ENCODE measurements at places on chromosomes 2 and 18.

DNA sequence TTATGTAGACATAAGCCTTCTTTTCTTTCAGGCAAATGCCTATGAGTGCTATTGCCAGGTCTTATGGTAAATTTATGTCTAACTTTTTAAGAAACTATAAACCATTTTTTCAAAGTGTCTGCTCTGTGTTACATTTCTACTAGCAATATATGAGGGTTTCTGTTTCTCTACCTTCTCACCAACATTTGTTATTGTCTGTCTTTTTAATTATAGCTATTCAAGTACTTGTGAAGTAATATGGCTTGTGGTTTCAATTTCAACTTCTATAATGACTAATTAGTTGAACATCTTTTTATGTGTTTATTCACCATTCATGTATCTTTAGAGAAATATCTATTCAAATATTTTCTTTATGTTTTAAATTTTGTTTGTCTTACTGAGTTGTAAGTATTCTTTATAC, 213.1 kb upstream of the MC4R start:
- no peak for DNase-seq

DNA sequence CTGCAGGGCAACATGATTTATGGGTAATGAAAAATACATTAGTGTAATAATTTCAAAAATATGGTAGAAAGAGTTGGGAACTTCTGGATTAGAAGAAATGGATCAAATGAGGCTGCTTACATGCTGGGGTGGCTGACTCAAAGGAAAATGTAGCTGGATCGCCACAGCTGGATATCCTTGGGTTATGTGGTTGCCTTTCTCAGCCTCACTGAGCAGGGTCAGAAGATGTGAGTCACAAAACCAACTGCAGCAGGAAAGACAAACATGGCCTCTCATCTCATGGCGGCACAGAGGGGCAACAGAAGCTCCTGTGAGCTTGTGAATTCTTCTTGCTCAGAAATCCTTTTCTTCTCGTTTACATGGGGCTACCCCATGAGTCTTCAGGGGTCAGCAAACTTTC, 317.1 kb upstream of the SPRED2 start:
- no peak for DNase-seq

DNA sequence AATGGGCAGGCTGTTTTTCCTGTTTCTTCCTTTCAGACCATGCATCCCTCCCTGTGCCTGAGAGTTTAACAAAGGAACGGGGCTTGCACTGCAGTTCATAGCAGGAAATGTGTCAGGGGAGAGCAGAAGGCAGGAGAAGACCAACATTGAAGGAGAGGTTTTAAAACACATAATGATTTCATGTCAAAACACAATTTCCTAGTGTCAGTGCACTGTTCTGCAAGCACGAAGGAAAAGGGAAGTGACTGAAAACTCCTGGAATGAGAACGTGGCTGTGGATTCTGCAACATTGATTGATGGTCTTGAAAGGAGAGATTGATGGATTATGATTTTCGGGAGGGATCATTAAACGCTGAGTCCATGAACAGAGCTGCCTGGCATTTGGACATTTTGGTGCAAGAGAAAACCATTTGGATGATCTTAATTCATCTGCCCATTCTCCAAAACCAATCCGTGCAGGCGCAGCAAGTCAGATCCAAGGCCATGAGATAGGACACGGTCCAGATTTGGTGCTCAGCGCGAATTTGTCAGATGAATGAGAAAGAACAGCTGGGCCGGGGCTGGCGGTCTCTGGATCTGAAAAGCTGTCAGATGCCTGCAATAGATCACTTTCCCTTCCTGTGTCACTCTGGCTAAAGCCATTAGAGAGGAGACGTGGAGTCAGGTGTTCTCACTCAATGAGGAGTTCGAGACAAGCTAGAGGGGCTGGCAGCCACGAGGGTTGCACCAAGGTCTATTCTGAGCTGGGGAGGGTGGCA, 38.4 kb downstream of the C1QL2 start:
- DNase-seq = no peak

- DNase-seq = no peak
Observed at GRCh38 chr2:199716807-199717586, 134.0 kb downstream of the FTCDNL1 start.

DNA sequence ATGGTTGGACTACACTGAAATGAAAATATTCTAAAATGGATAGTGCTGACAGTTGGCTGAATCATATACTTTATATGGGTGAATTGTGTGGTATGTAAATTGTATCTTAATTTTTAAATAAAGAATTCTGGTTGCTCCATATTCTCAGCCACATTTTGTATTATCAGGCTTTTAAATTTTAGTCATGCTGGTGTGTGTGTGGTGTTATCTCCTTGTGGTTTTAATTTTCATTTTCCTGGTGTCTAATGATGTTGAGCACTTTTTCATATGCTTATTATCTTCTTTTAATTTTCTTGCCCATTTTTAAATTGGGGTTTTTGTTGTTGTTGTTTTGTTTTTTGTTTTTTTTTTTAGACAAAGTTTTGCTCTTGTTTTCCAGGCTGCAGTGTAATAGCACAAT, 3.8 kb upstream of the HIBCH start:
- DNase-seq = no peak

GRCh38 chr18:79302120-79302519, 93.6 kb upstream of the NFATC1 start:
- DNase-seq = no peak

DNA sequence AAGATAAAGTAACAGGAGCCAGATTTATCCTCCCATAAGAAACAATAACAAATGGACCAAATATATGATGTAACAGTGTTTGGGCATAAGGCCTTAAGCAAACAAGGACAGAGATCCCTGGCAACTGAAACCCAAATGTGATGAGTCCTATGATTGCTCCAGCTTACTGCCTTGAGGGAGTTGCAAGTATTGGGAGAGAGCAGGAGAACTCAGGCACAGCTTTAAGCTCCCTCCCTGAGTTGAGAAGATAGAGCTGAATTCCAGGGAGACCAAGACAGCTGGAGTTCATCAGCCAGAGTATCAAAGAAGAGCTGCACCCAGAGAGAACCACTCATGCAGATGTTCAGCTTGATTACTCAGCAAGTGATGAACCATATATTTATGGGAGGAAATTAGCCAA, 814.5 kb upstream of the RAB6C start:
- DNase-seq = no peak

DNA sequence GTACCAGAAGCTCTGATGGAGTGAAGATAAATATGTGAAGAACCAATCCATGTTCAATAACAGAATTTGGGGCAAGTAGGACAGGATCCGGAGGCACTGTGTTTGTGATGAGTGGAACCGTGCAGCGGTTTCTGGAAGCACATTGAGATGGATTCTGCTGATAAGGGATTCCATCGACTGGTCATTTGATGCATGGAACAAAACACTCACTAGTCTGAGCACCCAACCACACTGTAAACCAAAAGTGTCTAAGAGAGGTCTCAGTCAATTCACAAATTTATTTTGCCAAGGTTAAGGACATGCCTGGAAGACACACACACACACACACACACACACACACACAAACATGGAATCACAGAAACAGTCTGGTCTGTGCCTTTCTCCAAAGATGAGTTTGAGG, 459.5 kb downstream of the FBXO15 start:
- no peak for DNase-seq

GRCh38 chr2:47903781-47904490, 2.4 kb downstream of the FBXO11 start:
- no peak for DNase-seq

- no peak for DNase-seq
Observed at GRCh38 chr18:10671441-10671840, 145.6 kb downstream of the NAPG start.

GRCh38 chr2:223612501-223612900, 10.3 kb upstream of the SCG2 start:
- DNase-seq = no peak

GRCh38 chr2:7154656-7155055, 237.4 kb downstream of the RNF144A start:
- DNase-seq = no peak

All from CD4-positive, alpha-beta T cell treated with Interleukin-15 for 1 hour (primary cell).